ENCODE measurements at places on chromosomes 12 and 14. TPM values are rescaled to one million over a fixed set of nuclear protein-coding genes. Genes with fewer than 3 reads are reported as not detected.

TNS2 gene
- total RNA-seq, result 1.4 TPM

GALNT9 gene
- not detected for total RNA-seq

- H3K27me3 ChIP-seq, result peaks cover 8% of the 10 kb centered on the region
- H3K4me1 ChIP-seq, result no peaks in the 10 kb centered on the region
- no peak overlapping the region for H3K27ac ChIP-seq
- no peaks in the 10 kb centered on the region for H3K36me3 ChIP-seq
- H3K4me3 ChIP-seq, result no peak overlapping the region
Measured at GRCh38 chr14:55926007-55926406, 192.2 kb upstream of the PELI2 start.

- H3K4me1 ChIP-seq, result no peaks in the 10 kb centered on the region
- no peaks in the 10 kb centered on the region for H3K27me3 ChIP-seq
- H3K27ac ChIP-seq, result no peak overlapping the region
- H3K4me3 ChIP-seq, result no peak overlapping the region
Measured at GRCh38 chr12:125573271-125573670, 508.0 kb downstream of the AACS start.

- no peaks in the 10 kb centered on the region for H3K27me3 ChIP-seq
- no peaks in the 10 kb centered on the region for H3K36me3 ChIP-seq
- H3K4me3 ChIP-seq, result no peak overlapping the region
Measured at GRCh38 chr12:16076970-16077522, 165.9 kb downstream of the DERA start.

GRCh38 chr12:132021031-132021871 lies 71.5 kb downstream of the EP400 start:
- H3K36me3 ChIP-seq, result peaks cover 53% of the 10 kb centered on the region
- no peaks in the 10 kb centered on the region for H3K27me3 ChIP-seq
- H3K4me1 ChIP-seq, result no peaks in the 10 kb centered on the region
- H3K27ac ChIP-seq, result no peak overlapping the region

Data from activated CD8-positive, alpha-beta T cell treated with anti-CD3 and anti-CD28 coated beads, Interleukin-2, amount 10 ng/mL, durations not matched to agents 7 days and 5 days (primary cell).